ENCODE measurements at places on chromosomes 3 and 15.

DNA sequence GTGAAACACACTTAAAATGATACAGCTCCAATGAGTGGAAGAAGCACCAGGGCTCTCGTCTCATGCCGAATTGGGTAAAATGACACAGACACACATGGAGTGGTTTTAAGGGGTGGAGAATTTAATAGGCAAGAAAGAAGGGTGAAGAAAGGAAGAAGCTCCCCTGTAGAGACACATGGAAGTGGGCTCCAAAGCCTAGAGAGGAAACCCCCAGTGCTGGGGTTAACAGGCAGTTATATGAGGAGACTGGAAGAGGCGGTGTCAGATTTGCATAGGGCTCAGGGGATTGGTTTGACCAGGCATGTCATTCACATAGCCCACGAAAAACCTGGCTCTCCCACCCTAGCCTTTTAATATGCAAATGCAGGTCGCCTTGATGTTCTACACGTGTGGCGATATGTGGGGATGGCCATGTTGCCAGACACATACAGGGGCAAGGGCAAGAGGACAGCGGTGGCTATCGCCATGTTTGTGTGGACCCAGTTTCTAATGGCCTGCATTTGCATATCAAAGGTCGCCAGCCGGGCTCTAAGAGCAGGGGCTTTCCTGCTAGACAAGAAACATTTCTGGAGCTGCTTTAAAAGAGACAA, 1.9 kb upstream of the DPH6 start:
- H3K36me3 ChIP-seq = no peaks in the 10 kb centered on the region
- H3K4me3 ChIP-seq = peak overlapping the region; percentile 17
- peak overlapping the region; percentile 77 for H3K27ac ChIP-seq
- DNase-seq = peak; percentile 49
- no peaks in the 10 kb centered on the region for H3K27me3 ChIP-seq

- H3K4me3 ChIP-seq = no peak overlapping the region
- H3K27me3 ChIP-seq = no peaks in the 10 kb centered on the region
- DNase-seq = no peak
- H3K4me1 ChIP-seq = no peaks in the 10 kb centered on the region
- no peak overlapping the region for H3K27ac ChIP-seq
Measured at GRCh38 chr15:82771789-82772607, 33.9 kb downstream of the FSD2 start.

- peaks cover 2% of the 10 kb centered on the region for H3K36me3 ChIP-seq
- H3K27me3 ChIP-seq = no peaks in the 10 kb centered on the region
- H3K27ac ChIP-seq = no peak overlapping the region
- peaks cover 1% of the 10 kb centered on the region for H3K4me1 ChIP-seq
Measured at GRCh38 chr3:156558389-156558788, 3.5 kb upstream of the SSR3 start.

DNA sequence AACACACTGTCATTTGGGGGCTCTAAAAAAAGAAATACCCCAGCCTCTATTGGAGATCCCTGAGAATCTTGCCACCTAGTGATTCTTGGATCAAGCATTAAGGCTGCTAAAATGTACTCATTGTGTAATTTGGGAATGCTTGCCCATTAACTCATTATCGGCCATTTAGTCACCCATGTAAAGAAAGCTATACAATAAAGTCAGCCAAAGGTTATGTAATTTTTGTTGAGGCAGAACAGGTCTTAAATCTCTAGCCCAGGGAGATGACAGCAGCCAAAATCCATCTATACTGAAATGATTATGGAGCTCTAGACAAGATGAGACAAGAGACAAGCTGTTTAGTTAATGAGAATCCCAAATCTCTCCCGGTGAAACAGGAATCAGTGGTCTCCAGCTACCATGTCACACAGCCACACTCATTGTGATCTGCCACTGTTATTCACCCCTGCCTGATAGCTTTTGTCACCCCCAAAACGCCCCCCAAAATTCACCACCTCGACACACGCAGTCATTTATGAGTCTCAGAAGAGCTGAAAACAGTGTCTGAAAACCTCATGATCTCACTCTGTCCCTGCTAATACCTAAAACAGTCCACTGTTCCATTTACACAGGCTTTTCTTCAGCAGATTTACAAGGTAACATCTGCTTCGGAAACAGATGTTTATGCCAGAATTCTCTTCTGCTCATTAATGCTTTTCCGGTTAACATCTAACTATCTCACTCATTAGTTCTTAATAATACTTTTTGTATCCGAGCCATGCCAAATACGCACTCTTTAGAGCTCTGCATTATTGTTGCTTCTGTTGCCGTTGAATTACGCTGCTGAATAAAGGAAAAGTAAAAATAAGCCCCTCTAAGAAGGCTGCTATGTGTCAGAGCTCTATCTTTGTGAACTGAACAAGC, 138.5 kb downstream of the RORA start:
- H3K36me3 ChIP-seq = no peaks in the 10 kb centered on the region
- no peaks in the 10 kb centered on the region for H3K27me3 ChIP-seq
- no peak overlapping the region for H3K27ac ChIP-seq

DNA sequence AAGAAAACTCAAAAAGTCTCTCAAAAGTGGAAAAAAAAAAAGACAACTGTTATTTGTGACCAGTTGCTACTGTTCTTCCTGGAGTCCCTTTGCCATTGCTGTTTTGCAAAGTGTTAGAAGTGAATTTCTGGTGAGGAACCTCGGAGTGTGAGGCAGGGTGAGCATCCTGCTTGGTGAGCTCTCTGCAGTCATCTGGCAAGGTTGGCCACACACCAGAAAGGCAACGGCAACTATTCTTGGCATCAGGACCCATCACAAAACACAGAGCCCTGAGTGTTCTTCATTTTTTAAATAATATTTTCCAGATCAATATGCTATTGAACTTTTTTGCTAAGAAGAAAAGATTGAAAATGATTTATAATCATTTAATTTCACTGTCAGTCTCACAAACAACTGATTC, 60.7 kb downstream of the CGNL1 start:
- DNase-seq = no peak
- H3K36me3 ChIP-seq = no peaks in the 10 kb centered on the region
- peaks cover 1% of the 10 kb centered on the region for H3K4me1 ChIP-seq

DNA sequence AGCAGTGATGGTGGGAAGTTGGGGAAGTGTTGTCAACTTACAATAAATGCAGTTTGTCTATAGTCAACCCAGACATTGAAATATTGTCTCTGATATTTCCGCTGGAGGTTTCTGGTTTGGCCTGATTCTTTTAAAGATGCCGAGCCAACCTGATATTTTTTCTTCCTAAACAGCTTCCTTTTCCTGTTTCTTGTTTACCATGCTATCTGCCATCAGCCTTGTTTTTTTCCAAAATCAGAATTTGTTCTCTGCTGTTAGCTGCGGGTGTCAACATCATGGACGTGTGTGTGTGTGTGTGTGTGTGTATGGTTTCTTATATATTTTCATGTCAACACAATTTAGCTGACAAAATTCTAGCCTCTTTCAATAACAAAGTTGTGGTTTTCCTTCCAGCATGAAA, 41.2 kb upstream of the XCR1 start:
- no peaks in the 10 kb centered on the region for H3K27me3 ChIP-seq
- no peak overlapping the region for H3K4me3 ChIP-seq
- DNase-seq = no peak
- H3K4me1 ChIP-seq = no peaks in the 10 kb centered on the region
- H3K36me3 ChIP-seq = no peaks in the 10 kb centered on the region

GRCh38 chr3:194465920-194466570, 20.8 kb downstream of the ATP13A3 start:
- H3K4me3 ChIP-seq = no peak overlapping the region
- DNase-seq = no peak
- H3K27me3 ChIP-seq = no peaks in the 10 kb centered on the region
- H3K36me3 ChIP-seq = no peaks in the 10 kb centered on the region

- no peak for DNase-seq
- H3K4me3 ChIP-seq = no peak overlapping the region
Measured at GRCh38 chr15:37873336-37873735, 61.1 kb upstream of the TMCO5A start.

- H3K4me1 ChIP-seq = no peaks in the 10 kb centered on the region
- no peaks in the 10 kb centered on the region for H3K36me3 ChIP-seq
- H3K27me3 ChIP-seq = peaks cover 24% of the 10 kb centered on the region
- no peak overlapping the region for H3K27ac ChIP-seq
Measured at GRCh38 chr15:59550956-59551355, 60.6 kb upstream of the GCNT3 start.

- no peaks in the 10 kb centered on the region for H3K36me3 ChIP-seq
- no peaks in the 10 kb centered on the region for H3K4me1 ChIP-seq
- H3K27me3 ChIP-seq = no peaks in the 10 kb centered on the region
- H3K27ac ChIP-seq = no peak overlapping the region
- no peak for DNase-seq
Measured at GRCh38 chr3:19256313-19256712, 108.0 kb downstream of the KCNH8 start.

DNA sequence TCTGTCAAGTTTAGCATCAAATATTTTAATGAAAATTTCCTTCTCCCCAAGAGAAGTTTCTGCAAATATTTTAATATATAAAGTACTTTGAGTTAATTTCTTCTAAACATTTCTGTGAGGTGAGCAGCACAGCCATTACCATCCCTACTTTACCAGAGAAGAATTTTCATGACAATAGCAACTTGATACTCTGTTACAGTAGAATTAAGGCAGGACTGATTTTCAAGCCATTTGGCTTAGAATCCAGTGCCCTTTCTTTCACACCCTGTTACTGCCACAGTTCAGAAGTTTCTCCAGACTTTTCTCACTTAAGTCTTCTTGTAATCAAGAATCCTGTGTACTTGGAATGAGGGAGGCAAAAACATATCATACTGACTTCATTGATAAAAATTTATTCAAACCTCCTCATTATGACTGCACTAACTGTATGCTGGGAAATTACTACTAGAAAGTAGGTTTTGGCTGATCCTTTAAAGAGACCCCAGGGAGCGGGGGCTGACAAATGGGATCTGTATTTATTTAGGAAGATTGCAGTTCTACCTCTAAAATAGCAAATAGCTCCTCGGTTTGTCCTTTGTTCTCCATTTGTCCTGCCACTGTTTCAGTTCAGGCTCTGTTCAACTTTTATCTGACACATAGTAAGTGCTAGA, 557.0 kb upstream of the SGO1 start:
- H3K36me3 ChIP-seq = no peaks in the 10 kb centered on the region
- no peak overlapping the region for H3K27ac ChIP-seq
- no peaks in the 10 kb centered on the region for H3K27me3 ChIP-seq
- DNase-seq = no peak

- no peak for DNase-seq
- H3K36me3 ChIP-seq = no peaks in the 10 kb centered on the region
- H3K4me1 ChIP-seq = no peaks in the 10 kb centered on the region
- no peaks in the 10 kb centered on the region for H3K27me3 ChIP-seq
Measured at GRCh38 chr3:76028774-76029173, 243.4 kb upstream of the ZNF717 start.

- H3K4me1 ChIP-seq = no peaks in the 10 kb centered on the region
- no peak overlapping the region for H3K4me3 ChIP-seq
- H3K27me3 ChIP-seq = no peaks in the 10 kb centered on the region
- DNase-seq = no peak
- no peak overlapping the region for H3K27ac ChIP-seq
- H3K36me3 ChIP-seq = no peaks in the 10 kb centered on the region
Measured at GRCh38 chr3:57709031-57709430, 16.2 kb upstream of the DENND6A start.

DNA sequence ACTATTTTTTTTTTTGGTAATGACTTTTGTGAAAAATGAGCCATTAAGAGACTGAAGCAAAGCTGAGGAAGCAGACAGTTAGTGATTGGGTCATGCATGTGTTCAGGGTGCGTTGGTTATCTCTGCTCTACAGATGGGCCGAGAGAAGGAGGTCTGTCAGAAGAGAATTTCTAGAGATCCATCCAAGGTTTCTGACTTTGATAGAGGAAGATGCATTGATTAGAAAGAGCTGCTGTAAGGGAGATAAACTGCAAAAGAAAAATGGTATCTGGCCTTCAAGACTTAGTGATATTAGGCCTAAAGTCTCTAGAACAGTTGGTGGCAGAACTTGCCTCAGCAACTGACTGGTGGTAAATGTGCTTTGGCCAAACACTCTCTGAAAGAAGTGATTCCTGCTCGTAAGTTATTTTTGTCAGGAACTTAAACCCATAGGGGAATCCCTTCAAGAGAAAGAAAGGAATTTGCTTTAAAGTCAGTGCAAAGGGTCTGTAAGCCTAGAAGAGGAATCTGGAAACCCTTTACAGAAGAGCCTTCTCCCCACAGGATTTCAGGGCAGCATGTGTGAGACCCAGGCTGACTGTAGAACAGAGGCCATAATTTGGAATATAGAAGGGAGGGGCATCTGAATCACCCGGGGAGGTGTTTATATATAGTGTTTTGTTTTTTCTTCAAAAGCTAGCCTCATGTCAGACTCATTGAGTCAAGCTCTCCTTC, 67.8 kb downstream of the OPA1 start:
- peaks cover 1% of the 10 kb centered on the region for H3K4me1 ChIP-seq
- no peak for DNase-seq
- H3K36me3 ChIP-seq = peaks cover 4% of the 10 kb centered on the region
- no peak overlapping the region for H3K27ac ChIP-seq
- H3K27me3 ChIP-seq = no peaks in the 10 kb centered on the region

- H3K4me3 ChIP-seq = no peak overlapping the region
- no peak overlapping the region for H3K27ac ChIP-seq
- H3K27me3 ChIP-seq = no peaks in the 10 kb centered on the region
- H3K4me1 ChIP-seq = peaks cover 3% of the 10 kb centered on the region
- DNase-seq = no peak
Measured at GRCh38 chr15:39922462-39923092, 2.5 kb upstream of the GPR176 start.

DNA sequence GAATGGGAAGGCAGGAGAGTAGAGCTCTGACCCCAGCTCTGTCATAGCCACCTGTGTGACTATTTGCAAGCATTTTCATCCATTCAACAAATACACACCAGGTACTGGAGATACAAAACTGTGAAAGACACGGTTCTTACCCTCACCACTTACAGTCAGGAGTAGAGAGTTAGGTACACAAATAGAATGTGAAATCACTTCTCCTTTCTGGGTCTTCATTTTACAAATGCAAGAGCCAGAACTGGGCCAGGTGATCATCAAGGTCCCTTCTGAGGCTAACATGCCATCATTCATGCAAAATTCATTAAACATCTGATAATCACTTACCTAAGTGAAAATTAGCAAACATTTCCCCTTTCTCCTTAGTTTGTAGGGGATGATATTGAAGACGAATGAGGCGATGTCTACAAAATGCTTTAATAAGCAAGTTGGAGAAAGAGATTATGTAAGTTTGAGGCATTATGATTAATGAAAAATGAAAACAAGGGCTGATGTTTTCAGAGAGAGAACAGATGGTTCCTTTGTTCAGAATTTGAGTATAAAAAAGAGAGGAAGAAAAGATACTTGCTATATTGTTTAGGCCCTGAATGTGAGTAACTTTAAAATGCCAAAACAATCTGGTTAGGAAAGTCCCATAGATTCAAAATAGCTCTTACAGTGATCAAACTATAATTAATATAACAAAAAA, 88.6 kb downstream of the LPP start:
- no peaks in the 10 kb centered on the region for H3K27me3 ChIP-seq
- H3K4me1 ChIP-seq = no peaks in the 10 kb centered on the region
- no peak overlapping the region for H3K27ac ChIP-seq
- H3K4me3 ChIP-seq = no peak overlapping the region

- H3K4me1 ChIP-seq = no peaks in the 10 kb centered on the region
- DNase-seq = no peak
- H3K27ac ChIP-seq = no peak overlapping the region
- H3K27me3 ChIP-seq = no peaks in the 10 kb centered on the region
- no peak overlapping the region for H3K4me3 ChIP-seq
- peaks cover 32% of the 10 kb centered on the region for H3K36me3 ChIP-seq
Measured at GRCh38 chr15:41671656-41672648, 11.7 kb downstream of the MGA start.

GRCh38 chr3:154766765-154767503, 313.2 kb upstream of the MME start:
- no peak for DNase-seq
- H3K27me3 ChIP-seq = no peaks in the 10 kb centered on the region
- no peak overlapping the region for H3K4me3 ChIP-seq
- no peak overlapping the region for H3K27ac ChIP-seq
- H3K36me3 ChIP-seq = no peaks in the 10 kb centered on the region

Data from neuronal stem cell (in vitro differentiated cells).